ENCODE measurements at places on chromosomes 7 and 10. TPM values are rescaled to one million over a fixed set of nuclear protein-coding genes. Genes with fewer than 3 reads are reported as not detected.

Gene ZKSCAN1
- 58.9 TPM for total RNA-seq

Gene RGS10
- total RNA-seq = 18.1 TPM

Gene ADAM22
- 2.3 TPM for total RNA-seq

Gene MYH16
- total RNA-seq = not detected

Gene SH2D4B
- total RNA-seq = 0.35 TPM

Gene PDK4
- total RNA-seq = 482 TPM

Gene SPDYE5
- not detected for total RNA-seq

Gene FBXL15
- 15.4 TPM for total RNA-seq

Gene CNPY1
- total RNA-seq = not detected

Gene GHRHR
- not detected for total RNA-seq

Gene AS3MT
- total RNA-seq = 2.1 TPM

Gene ITGA8
- total RNA-seq = 7.1 TPM

Gene NFKB2
- 43.0 TPM for total RNA-seq
